ENCODE measurements at places on chromosomes 4 and X. TPM values are rescaled to one million over a fixed set of nuclear protein-coding genes. Genes with fewer than 3 reads are reported as not detected.

GRCh38 chrX:154908821-154909220, 22.7 kb downstream of the F8A1 start:
- H3K36me3 ChIP-seq = no peaks in the 10 kb centered on the region
- H3K27me3 ChIP-seq = no peaks in the 10 kb centered on the region
- H3K4me3 ChIP-seq = no peak overlapping the region

GRCh38 chr4:153266988-153267387, 62.7 kb downstream of the TRIM2 start:
- no peaks in the 10 kb centered on the region for H3K36me3 ChIP-seq
- no peaks in the 10 kb centered on the region for H3K27me3 ChIP-seq
- DNase-seq = peak; percentile 52

DNA sequence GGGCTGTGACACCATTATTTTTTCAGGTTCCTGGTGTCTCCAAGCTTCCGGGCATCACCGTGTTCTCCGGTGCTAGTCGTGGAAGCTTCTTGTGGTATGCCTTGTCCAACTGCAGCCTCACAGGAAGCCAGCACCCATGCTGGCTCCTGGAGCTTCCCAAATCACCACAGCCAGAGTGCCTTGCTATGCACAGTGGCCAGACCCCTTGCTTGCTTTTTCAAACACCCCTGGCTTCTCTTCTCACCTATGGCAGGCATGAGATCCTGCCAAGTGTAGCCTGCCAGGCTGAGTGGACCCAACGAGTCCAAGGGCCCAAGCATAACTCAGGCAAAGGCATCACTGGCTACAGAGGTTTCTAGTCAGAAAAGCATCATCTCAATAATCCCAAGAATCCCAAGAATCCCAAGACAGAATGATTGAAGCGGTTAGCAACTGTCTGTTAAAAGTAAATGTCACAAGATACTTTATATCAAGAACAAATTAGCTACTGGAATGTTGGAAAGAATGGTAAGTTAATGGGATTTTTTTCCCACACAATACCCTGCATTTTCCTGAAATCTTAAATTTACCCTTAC, 1522.9 kb downstream of the PCDH18 start:
- no peaks in the 10 kb centered on the region for H3K27me3 ChIP-seq
- no peaks in the 10 kb centered on the region for H3K36me3 ChIP-seq
- no peak overlapping the region for H3K4me3 ChIP-seq
- H3K4me1 ChIP-seq = no peaks in the 10 kb centered on the region

DNA sequence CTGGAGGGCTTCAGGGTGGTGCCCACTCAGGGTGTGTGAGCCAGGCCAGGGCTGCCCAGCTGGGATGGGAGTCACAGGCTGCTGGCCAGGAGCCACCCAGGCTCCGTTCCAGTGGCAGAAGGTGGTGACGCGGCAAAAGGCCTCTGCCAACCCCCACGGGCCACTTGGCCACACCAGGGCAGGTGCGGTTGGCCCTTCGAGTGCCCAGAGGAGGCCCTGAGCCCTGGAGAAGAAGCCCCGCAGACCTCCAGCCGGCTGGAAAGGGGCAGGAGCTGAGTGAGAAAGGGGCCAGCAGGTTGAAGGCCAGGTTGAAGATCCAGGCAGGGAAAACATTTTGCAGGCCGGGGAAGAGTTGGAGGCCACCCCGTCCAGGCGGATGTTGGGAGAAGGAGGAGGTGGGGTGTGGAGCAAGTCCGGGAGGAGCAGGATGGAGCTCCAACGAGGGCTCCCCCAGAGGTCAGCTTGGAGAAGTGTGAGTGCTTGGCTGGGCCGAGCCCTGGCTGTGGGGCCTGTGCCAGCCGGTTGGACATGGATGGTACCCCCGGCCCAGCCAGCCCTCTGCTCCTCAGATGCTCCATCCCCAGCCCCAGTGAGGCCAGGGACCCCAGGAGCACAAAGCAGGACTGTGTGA, 2.8 kb upstream of the CPLX1 start:
- no peak overlapping the region for H3K27ac ChIP-seq
- DNase-seq = no peak
- peaks cover 28% of the 10 kb centered on the region for H3K27me3 ChIP-seq
- no peaks in the 10 kb centered on the region for H3K4me1 ChIP-seq
- H3K4me3 ChIP-seq = no peak overlapping the region

The ADGRL3 gene
- 0.26 TPM for total RNA-seq

All from fibroblast of lung (primary cell).